NCI-H2081 (cell line): ENCODE measurements at places on chromosomes 7 and 10.

DNA sequence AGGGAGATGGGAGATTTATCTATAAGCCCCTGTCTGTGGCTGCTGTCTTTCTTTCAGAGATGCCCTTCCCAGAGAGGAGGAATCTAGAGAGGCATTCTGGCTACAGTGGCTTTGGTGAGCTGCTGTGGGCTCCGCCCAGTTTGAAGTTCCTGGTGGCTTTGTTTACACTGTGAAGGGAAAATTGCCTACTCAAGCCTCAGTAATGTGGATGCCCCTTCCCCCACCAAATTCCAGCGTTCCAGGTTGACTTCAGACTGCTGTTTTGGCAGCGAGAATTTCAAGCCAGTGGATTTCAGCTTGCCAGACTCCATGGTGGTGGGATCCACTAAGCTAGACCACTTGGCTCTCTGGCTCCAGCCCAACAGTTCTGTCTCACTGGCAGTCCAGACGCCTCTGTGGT is 951.6 kb downstream of the CCSER2 start:
- DNase-seq = no peak

DNA sequence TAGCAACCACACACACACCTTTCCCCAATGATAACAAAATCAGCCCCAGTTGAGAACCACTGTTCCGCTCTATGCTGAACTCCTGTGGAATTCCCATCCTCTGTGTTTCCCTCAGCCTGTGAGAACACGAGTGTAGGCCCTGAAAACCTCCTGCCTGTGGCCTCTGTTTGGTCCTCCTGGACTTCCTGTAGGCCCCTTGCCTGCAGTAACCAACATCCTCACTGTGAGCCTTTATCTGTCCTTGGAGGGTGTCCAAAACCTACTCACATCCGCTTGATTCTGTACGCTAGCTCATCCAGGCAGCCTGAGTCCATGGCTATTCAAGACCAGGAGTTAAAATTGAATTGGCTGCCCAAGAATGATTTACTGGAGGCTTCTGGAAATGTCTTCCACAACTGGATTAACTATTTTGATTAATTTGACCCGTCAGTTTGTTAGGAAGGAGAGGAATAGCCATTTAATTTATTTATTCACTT is 149.8 kb downstream of the AKR1D1 start:
- peak; percentile 34 for DNase-seq

DNA sequence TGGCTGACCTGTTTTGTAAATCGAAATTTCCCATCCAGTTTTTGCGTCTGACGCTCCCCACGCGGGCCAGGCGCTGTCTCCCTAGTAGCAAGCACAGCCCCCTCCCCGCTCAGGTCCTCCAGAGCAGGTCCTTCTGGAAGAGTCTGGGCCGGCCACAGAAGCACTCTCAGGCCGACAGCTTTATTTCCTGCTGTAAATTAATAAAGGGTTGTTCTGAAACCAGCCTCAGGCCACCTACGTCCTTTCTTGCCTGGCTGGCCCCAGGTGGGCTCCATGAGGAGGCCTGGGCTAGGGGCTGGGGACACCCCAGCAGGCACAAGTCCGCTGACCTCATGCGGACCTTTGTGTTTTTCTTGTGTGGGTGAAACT is 35.2 kb downstream of the CAMK2B start:
- no peak for DNase-seq

DNA sequence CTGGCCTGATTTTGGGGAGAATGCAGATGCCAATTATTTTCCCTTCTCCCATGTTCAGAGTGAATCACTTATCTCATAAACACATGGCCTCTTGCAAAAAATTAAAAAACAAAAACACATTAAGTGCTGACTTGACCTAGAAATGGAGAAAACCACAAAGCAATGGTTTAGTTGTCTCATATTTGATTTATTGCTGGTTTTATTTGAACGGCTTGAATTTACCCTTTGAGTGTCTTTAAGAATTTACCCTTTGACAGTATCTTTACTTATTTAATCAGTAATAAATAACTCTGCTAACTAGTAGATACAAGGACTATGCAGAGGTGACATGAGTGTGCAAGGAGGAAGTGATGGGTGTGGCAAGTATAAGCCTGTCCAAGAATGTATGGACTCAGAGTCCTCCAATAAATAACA is 68.1 kb upstream of the GSDME start:
- DNase-seq = no peak

GRCh38 chr10:120827251-120827875 is 23.8 kb upstream of the WDR11 start:
- DNase-seq = no peak

DNA sequence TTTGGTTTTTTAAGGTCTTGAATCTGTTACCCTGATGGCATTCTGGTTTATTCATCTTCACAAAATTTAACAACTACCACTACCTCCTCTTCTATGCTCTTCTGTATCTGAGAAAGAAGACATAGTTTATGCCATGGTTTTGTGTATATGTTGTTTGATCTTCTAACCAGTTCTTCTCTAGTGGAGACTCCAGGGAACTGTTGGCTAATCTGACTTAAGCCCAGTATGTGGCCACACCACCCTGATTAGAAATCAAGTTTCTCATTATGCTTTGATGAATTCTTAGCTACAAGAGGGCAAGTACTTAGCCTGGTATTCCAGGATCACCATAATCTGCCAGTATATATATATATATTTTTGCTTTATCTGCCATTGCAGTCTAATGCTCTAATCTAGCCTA is 99.5 kb upstream of the MXI1 start:
- DNase-seq = no peak

- no peak for DNase-seq
These were observed 336.3 kb downstream of the PTPRN2 start for GRCh38 chr7:158251061-158251965.

DNA sequence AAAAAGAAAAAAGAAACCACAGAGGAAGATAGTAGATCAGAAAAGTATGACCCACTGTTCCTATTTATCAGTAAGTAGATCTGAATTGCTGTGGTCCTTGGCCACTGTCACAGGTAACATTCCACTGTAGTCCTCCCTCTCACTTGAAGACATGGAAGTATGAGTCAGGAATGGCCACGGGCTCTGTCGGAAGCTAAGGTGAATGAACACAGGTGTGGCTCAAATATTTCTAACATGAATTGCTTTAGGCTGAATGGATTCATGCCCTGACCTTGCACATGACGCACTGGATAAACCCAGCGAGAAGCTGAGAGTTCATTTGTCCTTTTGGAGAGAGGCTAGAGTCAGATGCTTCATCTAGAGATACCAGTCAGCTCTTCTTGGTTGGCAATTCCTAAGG is 224.5 kb upstream of the SP8 start:
- DNase-seq = no peak

DNA sequence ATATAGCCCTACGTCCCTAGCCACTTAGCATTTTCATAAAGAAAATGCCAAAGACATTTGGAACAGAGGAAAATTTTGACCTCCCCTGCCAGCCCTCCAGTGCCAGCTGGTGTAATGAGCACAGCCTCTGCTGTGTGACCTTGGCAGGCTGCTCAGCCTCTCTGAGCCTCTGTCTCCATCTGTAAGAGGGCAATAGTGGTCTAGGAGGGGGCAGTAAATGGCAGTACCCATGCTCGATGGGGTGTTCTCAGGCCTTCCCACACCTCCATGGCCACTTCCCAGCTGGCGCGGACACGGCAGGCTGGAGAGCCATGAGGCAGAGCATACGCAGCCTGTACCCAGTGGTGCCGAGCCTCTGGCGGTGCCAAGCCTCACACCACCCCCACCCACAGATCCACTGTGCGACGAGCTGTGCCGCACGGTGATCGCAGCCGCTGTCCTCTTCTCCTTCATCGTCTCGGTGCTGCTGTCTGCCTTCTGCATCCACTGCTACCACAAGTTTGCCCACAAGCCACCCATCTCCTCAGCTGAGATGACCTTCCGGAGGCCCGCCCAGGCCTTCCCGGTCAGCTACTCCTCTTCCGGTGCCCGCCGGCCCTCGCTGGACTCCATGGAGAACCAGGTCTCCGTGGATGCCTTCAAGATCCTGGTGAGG is 24.0 kb upstream of the CSGALNACT2 start:
- DNase-seq = no peak

GRCh38 chr10:45076891-45077290 is 76.2 kb downstream of the ZNF22 start:
- DNase-seq = no peak

- DNase-seq = no peak
These were observed 559.2 kb downstream of the PTPRN2 start for GRCh38 chr7:158028290-158028941.

DNA sequence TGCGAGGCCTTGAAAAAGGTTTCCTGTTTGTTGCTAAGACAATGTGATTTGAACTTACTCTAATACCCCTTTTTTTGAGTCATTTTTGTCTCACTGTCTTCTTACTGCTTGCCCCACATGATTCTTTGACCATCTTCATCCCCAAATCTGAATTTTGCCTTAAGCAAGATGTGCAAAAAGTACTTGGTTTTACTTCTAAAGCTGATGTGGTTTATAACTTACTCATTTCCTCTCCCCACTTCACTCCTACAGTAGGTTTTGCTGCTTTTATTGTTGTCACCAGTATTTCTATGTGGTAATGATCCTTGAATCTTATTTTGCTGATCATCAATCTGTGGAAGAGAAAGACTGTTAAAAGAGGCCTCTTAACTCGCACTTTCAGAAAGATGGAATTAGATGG is 396.4 kb downstream of the SDK1 start:
- no peak for DNase-seq

DNA sequence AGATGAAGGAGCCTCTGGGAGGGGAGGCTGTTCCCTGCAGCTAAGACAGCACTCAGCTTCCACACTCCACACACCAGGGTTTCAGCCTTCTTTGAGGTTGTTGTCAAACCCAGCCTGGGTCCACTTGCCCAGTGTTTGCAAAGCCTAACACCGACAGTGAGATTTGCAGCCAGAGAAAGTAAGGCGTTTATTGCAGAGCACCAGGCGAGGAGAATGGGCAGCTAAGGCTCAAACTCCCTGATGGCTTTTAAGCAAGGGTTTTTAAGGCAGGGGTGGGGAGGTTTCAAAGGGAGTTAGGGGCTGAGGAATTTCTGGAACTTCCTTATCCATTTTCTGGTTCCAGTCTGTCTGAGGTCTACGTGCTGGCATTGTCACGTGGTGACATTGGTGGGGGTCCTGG is 4.7 kb upstream of the ZNF775 start:
- DNase-seq = no peak

DNA sequence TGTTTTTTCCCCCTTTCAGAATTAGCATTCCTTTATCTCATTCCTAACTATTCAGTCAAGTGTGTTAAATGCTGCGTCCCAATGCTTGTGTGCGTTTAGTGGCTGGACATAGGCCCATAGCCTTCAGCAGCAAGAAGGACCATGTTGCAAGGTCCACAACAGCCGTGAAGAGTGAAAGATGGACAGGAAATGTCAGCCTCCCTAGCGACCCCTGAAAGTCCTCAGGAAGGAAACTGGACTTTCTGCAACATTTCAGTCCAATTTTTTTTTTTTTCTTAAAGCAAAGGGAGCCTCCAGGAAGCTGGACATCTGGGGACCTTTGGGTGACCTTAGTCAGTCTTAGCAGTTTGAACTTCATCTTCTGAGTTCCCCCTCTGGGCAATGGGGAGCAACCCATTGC is 550.7 kb upstream of the MGMT start:
- no peak for DNase-seq

DNA sequence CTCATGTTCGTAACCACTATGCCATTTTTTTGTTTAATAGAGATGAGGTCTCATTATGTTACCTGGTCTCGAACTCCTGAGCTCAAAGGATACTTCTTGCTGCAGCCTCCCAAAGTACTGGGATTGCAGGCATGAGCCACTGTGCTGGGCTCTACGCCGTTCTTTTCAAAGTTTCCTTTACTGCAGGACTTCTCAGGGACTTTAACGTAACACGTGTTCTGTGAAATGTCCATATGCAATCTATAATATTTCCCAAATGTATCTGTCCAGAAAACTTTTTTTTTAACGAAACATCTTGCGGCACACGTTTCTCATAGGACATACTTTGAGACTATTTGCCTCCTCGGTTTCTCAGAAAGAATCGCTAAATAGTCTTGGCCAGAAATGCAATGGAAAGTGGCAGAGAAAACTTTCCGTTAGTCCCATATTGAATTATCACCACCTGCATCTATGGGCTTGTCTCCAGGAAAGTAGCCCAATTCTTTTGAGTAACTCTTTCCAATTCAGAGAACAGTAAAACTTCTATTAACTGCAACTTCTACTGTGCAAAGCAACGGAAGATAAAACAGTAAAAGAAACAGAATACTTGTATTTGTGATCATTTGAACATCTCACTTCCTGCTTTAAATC is 96.3 kb downstream of the ELMO1 start:
- no peak for DNase-seq

DNA sequence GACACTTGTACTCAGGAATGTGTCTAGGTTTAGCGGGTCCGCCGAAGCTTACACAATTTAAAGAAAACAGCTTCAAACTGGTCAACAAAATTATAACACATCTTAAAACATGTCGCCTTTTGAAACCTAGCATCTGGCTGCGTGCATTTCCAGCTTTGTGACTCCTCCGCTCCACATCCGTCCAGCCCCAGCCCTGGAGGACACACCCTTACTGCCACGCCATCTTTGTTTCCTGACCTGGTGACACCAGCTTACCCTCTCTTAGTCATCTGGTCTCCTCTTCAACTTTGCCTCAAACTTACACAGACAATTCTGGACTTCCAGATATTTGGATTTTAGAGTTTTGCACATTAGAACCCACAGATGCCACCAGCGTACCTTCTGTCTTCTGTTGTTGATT is 198.7 kb upstream of the VSTM2A start:
- no peak for DNase-seq

DNA sequence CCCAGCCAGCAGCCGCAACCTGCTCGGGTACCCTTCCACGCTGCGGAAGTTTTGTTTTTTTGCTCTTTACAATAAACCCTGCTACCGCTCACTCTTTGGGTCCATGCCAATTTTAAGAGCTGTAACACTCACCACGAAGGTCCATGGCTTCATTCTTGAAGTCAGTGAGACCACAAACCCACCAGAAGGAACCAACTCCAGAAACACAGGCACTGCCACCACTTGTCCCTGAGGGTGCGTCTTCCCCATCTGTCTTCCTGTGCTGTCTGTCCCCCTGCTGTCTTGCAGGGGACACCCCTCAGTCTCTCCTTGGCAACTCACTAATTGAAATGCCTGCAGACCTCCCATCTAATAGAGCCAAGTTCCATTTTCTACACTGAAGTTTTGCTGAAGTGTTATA is 48.5 kb upstream of the RSU1 start:
- no peak for DNase-seq

- DNase-seq = no peak
These were observed 6.3 kb downstream of the CISD1 start for GRCh38 chr10:58275261-58275660.

GRCh38 chr7:24921362-24921679 is 58.7 kb downstream of the OSBPL3 start:
- no peak for DNase-seq

DNA sequence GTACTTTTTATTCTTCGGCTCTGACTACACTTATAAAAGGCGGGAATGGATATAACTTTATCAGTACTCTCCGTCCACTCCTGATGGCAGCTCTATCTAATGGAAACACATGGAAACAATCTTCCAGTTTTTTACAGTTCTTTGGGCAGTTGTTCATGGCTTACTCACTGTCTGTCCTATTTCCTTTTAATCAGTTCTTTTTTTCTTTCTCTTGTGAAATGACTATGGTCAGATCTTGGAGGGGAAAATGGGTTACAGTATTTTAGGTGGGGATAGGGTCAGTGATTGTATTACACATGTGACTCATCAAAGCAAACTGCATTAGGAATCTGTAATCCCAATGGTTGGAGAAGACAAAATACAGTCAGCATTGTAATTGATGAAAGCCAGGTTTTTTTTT is 112.4 kb downstream of the BICC1 start:
- DNase-seq = no peak
